ENCODE measurements at places on chromosomes 1 and 21. TPM values are rescaled to one million over a fixed set of nuclear protein-coding genes. Genes with fewer than 3 reads are reported as not detected.

SPRR2E gene
- total RNA-seq = 11.8 TPM

CTSK gene
- 67.3 TPM for total RNA-seq

ZFP69B gene
- 1.2 TPM for total RNA-seq

METTL18 gene
- 3.2 TPM for total RNA-seq

PLA2G2D gene
- total RNA-seq = not detected

MYBPH gene
- total RNA-seq = not detected

UHMK1 gene
- 27.5 TPM for total RNA-seq

SFN gene
- total RNA-seq = 406 TPM

COL24A1 gene
- total RNA-seq = 0.98 TPM

PROX1 gene
- total RNA-seq = 4.7 TPM

OR2T11 gene
- not detected for total RNA-seq

FAM78B gene
- 4.4 TPM for total RNA-seq

COL16A1 gene
- total RNA-seq = 82.3 TPM

AQP10 gene
- not detected for total RNA-seq

BRDT gene
- not detected for total RNA-seq

HEYL gene
- total RNA-seq = 8.8 TPM

LSM10 gene
- total RNA-seq = 45.2 TPM

ATXN7L2 gene
- 4.9 TPM for total RNA-seq

HSD3B1 gene
- not detected for total RNA-seq

EDN2 gene
- 9.3 TPM for total RNA-seq

TRPM2 gene
- 2.2 TPM for total RNA-seq

MORN1 gene
- 11.8 TPM for total RNA-seq

KRTAP13-2 gene
- total RNA-seq = not detected

LRRIQ3 gene
- total RNA-seq = not detected

CELA2B gene
- not detected for total RNA-seq

CRABP2 gene
- total RNA-seq = 97.7 TPM

PTPRF gene
- total RNA-seq = 139 TPM

SLC44A5 gene
- total RNA-seq = 1.2 TPM

NOS1AP gene
- 2.0 TPM for total RNA-seq

PKLR gene
- total RNA-seq = not detected

NKAIN1 gene
- total RNA-seq = not detected

CLCA1 gene
- total RNA-seq = not detected

CYP4A11 gene
- total RNA-seq = not detected

RNU1-2 gene
- 19,908 TPM for total RNA-seq

CHRM3 gene
- total RNA-seq = 1.2 TPM

CD1E gene
- 2.5 TPM for total RNA-seq

PADI1 gene
- 46.4 TPM for total RNA-seq

VASH2 gene
- 4.2 TPM for total RNA-seq

NPR1 gene
- total RNA-seq = 45.9 TPM

VAMP4 gene
- total RNA-seq = 8.1 TPM

MAB21L3 gene
- 4.4 TPM for total RNA-seq

CHI3L1 gene
- 51.3 TPM for total RNA-seq

ERRFI1 gene
- 160 TPM for total RNA-seq

MAP10 gene
- 2.2 TPM for total RNA-seq

Data from vagina (tissue), 2 donors.